ENCODE measurements at places on chromosomes 16 and 17.

DNA sequence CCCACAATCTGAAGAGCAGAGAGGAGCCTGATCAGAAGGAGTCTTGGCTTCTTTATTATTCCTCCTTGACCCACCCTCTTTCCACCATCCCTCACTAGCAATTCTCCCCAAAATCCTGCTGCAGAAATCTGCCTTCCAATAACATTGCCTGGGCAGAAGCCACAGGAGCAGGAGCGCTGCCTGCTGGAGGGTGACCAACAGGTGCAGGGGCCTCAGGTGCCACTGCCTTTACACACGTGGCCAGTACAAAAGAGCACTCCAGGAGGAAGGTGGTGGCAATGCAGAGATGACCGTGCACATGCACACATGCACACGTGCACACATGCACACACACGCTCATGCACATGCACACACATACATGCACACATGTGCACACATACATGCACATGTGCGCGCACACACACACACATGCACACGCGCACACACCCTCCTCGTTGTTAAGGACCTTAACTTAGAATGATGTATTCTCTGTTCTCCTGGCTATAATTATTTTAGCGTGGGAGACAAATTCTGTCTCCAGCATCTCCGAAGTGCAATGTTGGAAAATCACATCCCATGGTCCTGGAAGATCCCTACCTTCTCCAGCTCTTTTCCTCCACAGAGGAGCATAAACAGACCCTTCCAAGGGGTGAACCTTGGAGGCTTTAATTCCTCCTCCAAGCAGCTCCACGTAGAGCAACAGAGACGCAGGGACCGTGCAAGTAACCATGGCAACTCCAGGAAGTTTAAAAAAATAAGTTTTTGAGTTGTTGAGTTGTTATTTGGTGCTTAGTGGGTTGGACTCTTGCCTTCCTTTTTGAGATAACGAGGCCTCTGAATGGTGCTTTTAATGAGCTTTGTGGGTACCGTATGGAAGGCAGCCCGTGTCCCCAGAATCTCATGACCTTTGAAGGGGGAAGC is 12.6 kb downstream of the RBFOX3 start:
- no peak for DNase-seq

DNA sequence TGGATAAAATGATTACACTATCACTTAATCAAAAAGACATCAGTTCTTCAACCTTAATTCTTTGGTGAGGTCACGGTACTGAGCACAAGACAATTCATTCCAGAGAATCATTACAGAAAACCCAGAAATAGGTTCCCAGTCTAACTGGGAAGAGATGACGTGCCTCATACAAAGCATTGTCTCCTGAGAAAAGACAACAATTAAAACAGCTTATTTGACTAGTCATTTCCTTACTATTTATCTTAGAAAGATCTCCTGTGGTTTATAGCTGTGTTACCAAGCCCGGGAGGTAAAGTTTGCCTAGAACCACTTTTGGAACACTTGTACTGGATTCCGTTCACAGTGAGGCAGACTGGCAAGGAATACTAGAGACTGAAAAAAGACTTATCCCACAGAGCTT is 5.1 kb downstream of the PHF12 start:
- no peak for DNase-seq

DNA sequence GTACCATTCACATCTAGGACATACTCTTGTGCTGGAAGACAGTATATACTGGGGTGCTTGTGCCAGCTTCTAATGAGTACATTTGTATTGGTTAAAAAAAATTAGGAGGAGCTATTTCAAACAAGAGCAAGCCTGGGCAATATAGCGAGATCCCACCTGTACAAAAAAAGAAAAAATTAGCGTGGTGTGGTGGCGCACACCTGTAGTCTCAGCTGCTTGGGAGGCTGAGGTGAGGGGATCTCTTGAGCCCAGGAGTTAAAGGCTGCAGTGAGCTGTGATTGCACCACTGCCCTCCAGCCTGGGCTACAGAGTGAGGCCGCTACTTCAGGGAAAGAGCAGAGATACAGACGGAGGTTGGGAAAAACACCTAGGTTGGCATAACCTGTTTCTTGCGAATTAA is 1.2 kb downstream of the MRTFB start:
- DNase-seq = no peak

DNA sequence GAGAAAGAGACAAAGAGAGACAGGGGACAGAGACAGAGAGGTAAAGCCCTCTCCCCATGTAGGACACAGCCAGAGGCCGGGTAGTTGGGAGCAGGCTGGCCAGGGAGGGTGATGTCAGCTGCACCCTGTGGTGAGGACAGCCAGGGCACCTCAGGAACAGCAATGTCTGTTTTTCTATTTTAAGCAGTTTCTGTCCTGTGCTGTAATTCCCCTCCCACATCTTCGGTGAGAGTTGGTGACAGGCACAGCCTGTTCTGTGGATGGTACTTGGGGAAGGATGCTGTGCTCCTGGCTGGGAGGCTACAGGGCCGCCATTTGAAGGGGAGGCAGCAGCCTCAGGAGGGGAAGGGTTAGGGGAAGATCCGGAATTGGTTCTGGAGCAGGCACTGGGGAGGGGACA is 163.5 kb downstream of the SDK2 start:
- no peak for DNase-seq

GRCh38 chr16:49194537-49195236 is 87.0 kb downstream of the CBLN1 start:
- DNase-seq = no peak

GRCh38 chr16:14487579-14487978 is 142.5 kb downstream of the PARN start:
- no peak for DNase-seq

GRCh38 chr17:45235416-45236281 is 14.0 kb downstream of the FMNL1 start:
- DNase-seq = peak; percentile 77

DNA sequence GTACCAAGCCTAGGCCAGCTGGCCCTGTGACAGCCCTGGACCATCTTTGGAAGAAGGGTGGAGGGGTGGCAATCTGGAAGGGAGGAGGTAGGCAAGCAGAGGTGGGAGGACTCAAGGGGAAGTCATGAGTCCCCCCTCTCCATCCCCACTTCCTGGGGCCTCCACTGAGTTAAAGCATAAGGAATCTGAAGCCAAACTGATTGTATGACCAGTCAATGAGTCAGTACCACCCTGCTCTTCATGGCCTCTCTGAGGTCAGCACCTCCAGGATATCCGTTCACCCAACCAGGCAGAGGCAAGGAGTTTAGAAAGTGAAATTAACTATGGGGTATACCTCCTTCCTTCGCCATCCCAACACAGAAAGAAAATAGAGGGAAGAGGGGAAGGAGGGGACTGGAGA is 272.7 kb downstream of the SOX9 start:
- no peak for DNase-seq

DNA sequence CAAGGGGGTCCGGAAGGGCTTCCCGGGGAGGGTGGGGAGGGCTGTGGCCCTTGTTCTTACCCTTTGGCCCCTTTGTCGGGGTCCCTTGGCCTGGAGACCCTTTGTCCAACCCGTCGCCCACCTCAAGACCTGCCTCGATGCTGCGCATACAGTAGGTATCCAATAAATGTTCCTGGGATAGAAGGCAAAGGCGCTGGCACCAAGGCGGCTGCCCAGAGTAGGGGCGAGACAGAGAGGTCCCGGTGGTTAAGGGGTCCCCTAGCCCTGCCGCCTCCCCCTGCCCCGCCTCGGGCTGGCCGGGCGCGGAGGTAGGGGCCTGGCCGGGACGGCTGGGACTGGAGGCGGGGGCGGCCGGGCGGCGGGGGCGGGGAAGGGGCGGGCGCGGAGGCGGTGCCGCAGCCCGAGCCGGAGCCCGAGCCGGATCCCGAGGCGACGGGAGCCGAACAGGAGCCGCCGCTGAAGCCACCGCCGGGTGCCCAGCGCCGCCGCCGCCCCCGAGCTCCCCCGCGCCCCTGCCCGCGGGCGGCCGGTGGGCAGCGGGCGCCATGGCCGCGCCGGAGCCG is at the start of gene NHERF2:
NHERF2 (plus strand) TSS at position 442 of the 563 bp plus-strand sequence; CDS start at position 546, 104 bp downstream.
- no peak for DNase-seq

GRCh38 chr16:6926341-6926740 is 406.3 kb upstream of the RBFOX1 start:
- no peak for DNase-seq

DNA sequence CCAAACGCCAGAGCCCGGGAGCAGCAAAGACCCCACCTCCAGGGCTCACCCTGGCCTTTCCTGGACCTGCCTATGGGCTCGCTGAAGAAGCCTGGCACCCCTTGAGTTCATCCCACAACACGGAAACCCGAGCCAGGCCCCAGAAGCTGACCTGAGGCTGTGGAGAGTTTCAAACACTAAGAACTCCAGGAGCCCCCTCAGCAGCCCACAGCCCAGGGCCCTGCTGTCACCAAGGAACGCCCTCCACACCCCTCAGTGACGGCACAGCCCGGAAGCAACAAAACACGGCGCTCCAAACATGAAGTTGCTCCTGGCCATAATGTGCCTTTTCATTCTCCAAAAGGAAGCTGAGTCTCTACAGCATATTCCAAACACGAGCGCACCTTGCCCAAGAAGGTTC is 9.2 kb downstream of the SLC38A10 start:
- no peak for DNase-seq

GRCh38 chr17:81471818-81472456 is 40.7 kb downstream of the ACTG1 start:
- no peak for DNase-seq

DNA sequence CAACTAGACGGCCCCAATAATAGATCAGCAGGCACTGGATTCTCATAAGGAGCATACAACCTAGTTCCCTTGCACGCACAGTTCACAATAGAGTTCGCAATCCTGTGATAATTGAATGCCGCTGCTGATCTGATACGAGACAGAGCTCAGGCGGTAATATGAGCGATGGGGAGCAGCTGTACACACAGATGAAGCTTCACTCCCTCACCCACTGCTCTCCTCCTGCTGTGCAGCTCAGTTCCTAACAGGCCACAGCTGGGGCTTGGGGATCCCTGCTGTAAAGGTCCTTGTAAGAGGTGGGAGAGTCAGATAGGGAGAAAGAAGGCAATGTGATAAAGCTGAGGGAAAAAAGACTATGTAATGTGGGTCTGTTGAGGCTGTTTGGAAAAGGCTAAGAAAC is 577.5 kb downstream of the RBFOX1 start:
- DNase-seq = no peak

GRCh38 chr16:29675811-29676643 is 3.0 kb upstream of the QPRT start:
- DNase-seq = no peak

GRCh38 chr17:3501344-3501743 is 25.5 kb downstream of the ASPA start:
- DNase-seq = no peak

GRCh38 chr17:45833920-45834319 is 10.8 kb upstream of the SPPL2C start:
- no peak for DNase-seq

DNA sequence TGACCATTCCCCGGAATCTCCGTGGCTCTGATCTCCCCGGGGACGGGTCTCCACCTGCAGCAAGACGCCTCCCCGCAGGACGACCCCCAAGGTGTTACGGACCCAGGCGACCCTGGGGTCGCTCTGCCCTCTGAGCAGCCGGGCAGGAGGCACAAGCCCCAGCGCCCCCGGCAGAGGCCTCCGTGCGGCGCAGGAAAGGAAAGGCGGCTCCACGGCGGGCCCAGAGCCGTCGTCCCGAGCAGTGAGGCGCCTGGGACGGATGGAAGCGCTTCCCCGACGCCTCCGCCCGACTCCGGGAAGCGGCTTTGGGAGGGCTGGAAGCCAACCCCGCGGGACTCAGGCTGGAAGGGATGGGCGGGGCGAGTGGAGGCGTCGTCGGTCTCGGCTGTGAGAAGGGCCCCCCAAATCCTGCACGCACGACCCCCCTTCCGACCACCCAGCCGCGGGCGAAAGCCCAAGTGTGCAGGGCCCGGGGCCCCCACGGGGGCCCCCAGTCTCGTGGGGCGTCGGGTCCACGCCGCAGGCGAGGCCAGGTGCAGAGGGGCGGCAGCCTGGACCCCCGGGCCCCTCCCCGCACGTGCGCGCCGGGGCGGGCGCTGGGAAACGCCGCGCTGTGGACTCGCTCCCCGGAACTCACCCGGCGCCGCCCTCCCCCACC is 32.7 kb upstream of the RPH3AL start:
- DNase-seq = no peak

Measured in effector memory CD8-positive, alpha-beta T cell (primary cell).